ENCODE measurements at places on chromosomes 6 and 20.

- no peak for DNase-seq
These were observed 110.9 kb downstream of the EYA4 start for GRCh38 chr6:133352046-133352445.

DNA sequence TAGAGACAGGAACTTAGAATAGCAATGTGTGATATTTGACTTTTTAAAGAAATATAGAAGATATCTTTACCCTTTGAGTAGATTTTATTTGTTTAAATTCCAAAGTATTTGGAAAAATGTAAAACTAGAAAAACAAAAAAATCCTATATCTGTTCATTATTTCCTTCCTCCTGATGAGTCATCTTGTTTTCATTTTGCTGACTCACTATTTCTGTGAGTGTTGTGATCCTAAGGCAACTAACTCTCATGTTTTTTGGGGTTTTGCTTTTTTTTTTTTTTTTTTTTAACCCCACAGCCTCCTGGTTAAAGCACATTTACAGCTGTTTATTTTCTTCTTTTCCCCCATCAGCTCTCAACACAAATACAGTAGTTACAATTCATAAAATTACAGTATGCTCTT lies 37.8 kb upstream of the THEMIS start:
- no peak for DNase-seq

DNA sequence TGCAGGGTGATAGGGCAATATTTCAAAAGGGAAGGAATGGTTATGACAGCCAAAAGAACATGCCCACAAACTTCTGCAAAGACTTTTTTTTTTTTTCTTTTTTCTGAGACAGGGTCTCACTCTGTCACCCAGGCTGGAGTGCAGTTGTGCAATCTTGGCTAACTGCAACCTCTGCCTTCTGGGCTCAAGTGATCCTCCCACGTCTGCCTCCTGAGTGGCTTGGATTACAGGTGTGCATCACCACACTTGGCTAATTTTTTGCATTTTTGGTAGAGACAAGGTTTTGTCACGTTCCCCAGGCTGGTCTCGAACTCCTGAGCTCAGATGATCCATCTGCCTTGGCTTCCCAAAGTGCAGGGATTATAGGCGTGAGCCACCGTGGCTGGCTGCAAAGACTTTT lies 117.6 kb upstream of the ADGRF1 start:
- no peak for DNase-seq

GRCh38 chr20:25574411-25574810 lies 10.9 kb downstream of the NINL start:
- DNase-seq: no peak
